Activated CD8-positive, alpha-beta memory T cell treated with anti-CD3 and anti-CD28 coated beads for 1 hour (primary cell): ENCODE measurements at places on chromosomes 6 and 20.

DNA sequence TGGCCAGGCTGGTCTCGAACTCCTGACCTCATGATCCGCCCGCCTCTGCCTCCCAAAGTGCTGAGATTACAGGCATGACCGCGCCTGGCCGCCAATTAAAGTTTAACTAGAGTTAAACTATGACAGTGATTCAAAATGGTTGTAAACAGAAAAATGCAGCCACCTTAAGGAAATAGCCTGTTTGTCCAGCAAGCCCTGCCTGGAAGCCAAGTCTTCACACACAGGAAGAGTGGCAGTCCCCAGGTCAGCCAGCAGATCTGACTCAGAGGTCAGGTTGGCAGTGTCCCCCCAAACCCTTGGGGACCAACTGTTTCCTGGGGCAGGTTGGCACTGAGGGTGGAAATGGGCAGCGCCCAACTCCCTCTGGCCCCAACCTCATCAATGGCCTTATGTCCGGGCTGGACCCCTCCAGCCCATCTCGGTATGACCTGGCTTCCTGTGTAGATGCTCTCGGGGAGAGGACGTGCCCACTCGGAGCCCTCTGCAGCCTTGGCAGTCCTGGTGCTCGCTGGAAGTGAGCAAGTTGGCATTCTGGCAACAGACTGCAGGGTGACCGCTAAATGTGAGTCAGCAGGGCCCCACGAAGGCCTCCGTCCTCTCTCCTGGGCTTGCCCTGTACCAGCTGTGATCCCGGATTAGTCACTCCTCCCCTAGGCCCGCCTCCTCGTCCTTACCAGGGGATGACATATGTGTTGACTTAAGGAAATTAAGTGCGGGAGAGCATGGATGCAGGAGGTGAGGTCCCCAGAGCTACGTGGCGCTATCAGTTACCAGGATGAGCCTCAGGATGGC, 9.7 kb upstream of the HSP90AB1 start:
- DNase-seq = peak; percentile 47

DNA sequence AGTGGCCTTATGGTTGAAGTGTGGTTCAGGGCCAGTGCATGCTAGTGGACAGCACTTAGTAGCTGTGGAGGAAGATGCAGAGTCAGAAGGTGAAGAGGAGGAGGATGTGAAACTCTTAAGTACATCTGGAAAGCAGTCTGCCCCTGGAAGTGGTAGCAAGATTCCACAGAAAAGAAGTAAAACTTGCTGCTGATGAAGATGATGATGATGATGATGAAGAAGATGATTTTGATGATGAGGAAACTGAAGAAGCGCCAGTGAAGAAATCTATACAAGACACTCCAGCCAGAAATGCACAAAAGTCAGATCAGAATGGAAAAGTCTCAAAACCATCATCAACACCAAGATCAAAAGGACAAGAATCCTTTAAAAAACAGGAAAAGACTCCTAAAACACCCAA, 28.9 kb downstream of the MDFI start:
- DNase-seq = no peak

- DNase-seq = no peak
Measured at GRCh38 chr6:69622924-69623323, 173.9 kb downstream of the LMBRD1 start.

DNA sequence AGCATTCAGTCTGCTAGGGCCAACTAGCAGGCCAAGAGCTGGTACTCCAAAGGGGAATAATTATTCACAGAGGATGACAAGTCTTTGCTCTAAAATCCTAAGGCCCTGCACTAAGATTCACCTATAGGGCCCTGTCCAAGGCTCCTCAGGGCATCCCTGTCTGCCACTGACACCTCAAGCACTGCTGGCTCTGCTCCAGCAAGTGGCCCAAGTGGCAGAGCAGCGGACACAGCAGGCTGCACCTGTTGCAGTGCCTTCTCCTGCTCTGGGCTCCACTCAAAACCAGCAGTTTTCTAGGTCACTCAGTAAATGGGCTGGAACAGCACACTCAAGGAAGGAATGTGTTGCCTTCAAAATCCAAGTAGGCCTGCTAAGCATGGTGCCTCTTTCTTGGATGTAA, 36.4 kb upstream of the SMOC2 start:
- DNase-seq = no peak

GRCh38 chr6:74879234-74879633, 326.6 kb downstream of the COL12A1 start:
- no peak for DNase-seq
